ENCODE measurements at places on chromosomes 12 and 14.

GRCh38 chr14:95106971-95107370, 50.4 kb downstream of the DICER1 start:
- DNase-seq, result no peak

DNA sequence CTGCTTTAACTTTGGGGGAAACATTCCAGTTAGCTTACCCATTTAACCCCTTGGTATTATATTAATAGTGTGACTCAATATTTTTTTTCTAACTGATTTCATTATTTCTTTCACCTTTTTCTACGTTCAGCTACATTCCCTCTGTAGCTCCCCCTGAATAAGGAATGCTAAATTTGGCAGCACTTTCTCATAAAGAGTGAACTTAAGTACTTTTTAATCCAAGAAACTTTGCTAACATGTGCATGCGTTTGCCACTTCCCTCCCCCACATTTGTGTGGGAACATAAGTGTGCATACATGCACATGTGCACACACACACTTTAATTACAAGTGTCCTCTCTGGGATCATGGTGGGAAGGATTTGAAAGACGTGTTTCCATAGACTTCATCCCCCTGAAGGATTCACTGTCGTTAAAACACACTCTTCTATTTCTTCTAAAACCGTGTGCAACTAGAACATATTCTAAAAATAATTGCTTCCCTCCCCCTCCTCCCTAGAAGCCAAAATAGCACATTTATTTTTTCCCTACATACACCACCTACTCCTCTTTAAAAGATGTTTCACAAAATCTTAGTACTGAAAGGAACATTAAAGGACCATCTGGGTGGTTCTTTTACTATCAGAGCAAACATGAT, 142.6 kb downstream of the PPM1H start:
- no peak for DNase-seq

DNA sequence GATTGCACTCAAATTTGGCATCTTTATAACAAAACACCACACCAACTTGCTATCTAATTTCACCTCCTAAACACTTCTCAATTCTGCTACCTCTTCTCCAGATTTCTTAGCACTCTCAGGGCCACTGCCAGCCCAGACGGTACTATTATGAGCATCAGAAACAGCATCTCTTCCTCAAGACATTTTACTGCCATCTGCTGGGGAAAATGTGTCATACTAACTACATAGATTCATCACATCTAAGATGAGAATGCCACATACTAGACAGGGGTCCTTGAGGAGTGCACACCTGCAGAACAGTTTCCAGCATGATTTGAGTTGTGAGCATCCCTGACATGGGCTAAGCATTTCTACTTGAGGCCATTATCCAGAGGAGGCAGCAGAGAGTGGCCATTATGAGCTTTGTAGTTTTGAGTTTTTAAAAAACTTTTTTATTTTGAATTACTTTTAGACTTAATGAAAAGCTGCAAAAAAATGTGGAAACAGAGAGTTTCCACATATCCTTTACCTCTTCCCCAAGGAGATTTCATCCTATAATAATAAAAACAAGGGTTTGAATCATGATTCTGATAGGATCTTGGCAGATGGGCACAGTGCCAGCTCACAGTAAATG, 15.1 kb upstream of the GRIP1 start:
- DNase-seq, result no peak

GRCh38 chr12:109706398-109706746, 7.3 kb upstream of the FAM222A start:
- DNase-seq, result no peak

DNA sequence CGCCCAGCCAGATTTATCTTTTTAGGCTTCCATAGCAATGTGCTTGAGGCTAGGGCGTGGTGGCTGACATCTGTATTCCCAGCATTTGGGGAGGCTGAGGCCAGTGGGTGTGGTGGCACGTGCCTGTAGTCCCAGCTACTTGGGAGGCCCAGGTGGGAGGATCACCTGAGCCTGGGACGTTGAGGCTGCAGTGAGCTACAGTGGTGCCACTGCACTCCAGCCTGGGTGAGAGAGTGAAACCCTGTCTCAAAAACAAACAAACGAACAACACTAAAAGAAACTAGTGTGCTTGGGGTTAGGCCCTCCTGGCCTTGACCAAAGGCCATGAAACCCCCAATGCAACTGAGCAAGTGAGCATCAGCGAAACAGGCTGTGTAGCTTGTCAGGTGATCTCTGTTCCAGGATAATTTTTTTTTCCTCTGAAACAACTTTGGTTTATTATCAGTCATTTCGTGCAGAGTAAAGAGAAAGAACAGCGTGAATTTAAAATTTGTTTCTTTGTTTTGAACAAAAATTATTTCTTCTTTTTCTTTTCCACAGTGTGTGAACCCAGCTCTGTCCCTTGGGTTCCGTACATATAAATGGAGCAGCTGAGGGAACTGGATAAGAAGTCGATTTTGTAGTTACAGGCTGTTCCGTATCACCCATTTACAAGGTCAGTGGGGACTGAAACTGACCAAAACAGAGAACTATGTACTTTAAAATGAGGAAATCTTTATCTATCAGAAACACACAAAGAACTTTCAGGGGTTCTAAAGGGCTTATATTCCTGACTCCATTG, 8.8 kb upstream of the TUBA1C start:
- no peak for DNase-seq

DNA sequence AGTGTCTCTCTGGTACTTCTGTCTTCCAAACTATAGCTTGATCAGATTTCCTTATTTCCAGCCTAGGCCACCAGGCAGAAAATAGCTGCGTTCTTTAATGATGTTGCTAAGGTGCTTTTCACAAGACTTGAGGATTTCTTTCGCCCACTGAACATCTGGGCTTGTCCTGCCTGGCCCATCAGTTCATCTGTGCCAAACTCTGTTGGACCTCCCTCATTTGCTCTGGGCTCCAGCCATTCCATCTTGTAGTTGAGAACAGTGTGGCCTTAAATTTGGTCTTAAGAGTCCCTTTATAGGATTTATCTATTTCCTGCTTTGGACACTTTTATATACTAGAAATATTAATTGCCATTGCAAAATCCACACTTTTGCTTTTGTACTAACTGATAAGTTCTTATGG, 109.6 kb downstream of the TTLL5 start:
- DNase-seq, result no peak

DNA sequence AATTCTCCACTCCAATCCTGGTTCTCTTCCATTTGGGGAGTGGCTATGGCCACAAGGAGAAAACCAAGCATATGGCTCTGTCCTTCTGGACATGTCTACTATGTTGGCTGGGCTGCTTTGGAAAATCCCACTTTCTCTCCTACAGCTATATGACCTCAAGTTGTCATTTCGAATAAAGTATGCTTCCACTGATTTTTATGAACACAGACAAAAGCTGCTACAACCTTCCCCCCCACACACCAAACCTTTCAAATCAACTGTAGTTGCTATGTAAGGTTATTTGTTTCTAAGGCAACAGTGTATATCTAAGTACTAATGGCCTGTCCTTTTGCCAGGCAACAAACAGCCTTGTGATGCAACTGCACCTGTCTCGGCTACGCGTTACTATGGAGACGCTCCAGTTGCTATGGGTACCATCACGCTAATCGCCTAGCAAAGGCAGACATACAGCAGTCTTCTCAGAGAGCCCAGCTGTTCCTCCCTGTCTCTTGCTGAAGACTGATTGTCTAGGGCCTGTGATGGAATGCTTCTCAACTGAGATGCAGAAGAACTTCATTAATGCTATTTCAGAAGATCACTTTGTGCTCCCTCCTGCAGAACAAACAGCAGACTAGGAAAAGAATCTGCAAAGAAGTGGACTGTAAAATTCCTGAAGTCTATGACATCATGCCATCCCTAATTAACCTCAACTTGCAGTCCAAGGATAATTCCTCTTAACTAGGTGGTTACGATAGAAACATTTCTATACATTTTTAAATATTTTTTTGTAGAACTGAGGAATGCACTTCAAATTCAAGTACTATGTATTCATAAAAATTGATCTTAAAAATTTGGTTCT, 67.6 kb downstream of the FOXN3 start:
- no peak for DNase-seq

DNA sequence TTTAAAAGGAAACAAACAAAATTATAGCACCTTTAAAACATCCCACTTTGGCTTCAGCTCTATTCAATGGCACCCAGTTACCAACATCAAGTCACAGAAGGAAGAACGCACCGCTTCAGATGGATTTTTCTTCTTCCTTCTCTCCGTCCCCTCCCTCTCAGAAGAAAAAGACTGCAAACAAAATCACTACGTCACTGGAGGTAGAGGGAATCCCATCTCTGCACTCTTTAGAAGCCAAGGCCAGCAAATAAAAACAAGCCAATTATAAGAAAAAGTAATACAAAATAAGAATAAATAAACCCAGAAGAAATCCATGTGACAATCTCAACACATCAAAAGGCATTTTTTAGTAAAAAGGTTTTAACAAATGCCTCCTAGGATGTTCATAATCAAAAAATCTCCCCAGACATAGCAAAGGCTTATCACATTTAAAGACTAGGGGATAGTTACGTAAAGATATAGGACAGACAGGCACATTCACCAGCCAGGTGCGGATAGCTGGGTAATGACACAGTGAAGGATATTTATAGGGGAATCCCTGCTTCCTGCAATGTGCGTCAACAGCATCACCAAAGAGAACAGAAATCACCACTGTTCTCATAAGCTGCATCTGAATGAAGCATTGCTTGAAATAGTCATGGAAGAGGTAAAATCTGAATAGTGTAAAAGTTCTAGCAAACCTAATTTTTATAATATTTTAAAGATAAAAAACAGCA, 89.4 kb downstream of the R3HDM2 start:
- no peak for DNase-seq

GRCh38 chr14:103225062-103225461, 101.8 kb downstream of the TNFAIP2 start:
- no peak for DNase-seq

GRCh38 chr14:20610002-20610765, 19.0 kb upstream of the RNASE12 start:
- peak; percentile 94 for DNase-seq

- no peak for DNase-seq
Observed at GRCh38 chr12:52086944-52087835, 7.7 kb downstream of the SMIM41 start.

- no peak for DNase-seq
Observed at GRCh38 chr12:43066471-43066870, 476.9 kb upstream of the PRICKLE1 start.

- DNase-seq, result no peak
Observed at GRCh38 chr14:100777818-100778525, 47.9 kb upstream of the MEG3 start.

DNA sequence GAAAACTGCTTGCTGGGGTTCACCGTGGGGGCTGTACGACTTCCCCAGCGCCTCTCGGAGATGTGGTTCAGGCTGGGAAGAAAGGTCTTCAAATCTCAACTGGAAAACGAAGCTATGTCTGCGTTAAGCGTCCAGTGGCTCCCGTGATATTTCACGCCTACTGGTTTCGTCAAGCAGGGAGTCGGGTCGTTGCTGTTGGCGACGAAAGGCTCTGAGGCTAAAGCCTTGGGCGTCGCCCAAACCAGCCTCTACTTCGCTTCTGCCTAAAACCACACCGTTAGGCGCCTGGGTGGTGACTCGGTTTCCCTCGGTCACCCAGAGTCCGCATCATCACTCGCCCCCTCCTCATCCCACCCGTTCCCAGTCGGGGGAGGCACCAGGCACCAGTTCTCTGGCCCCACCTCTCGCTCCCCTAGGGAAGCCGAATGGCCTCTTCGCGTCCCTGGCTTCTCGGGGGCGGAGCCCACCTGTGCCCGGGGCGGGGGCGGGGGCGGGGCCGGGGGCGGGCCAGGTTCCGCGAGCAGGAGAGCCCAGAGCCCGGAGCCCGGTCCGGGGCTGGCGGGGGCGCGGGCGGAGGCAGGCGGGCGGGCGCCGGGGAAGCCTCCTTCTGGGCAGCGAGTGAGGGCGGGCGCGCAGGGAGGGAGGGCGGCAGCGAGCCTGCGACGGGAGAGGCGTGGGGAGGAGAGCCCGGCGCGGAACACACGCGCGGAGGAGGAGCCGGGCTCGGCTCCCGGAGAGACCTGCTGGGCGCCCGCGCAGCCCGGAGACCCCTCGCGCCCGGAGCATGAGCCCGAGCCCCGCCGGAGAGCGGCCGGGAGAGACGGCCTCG, at the start of gene B4GALNT3:
Gene B4GALNT3 (plus strand): TSS at position 510 of the 829 bp plus-strand sequence. CDS start 438 bp downstream, outside the sequence.
- peak; percentile 66 for DNase-seq

GRCh38 chr12:104486943-104487819, 30.4 kb downstream of the CHST11 start:
- DNase-seq, result no peak

- DNase-seq, result peak; percentile 66
Observed at GRCh38 chr12:132806857-132807256, 21.8 kb downstream of the GOLGA3 start.

GRCh38 chr12:78818487-78818886, 46.1 kb upstream of the SYT1 start:
- DNase-seq, result no peak

DNA sequence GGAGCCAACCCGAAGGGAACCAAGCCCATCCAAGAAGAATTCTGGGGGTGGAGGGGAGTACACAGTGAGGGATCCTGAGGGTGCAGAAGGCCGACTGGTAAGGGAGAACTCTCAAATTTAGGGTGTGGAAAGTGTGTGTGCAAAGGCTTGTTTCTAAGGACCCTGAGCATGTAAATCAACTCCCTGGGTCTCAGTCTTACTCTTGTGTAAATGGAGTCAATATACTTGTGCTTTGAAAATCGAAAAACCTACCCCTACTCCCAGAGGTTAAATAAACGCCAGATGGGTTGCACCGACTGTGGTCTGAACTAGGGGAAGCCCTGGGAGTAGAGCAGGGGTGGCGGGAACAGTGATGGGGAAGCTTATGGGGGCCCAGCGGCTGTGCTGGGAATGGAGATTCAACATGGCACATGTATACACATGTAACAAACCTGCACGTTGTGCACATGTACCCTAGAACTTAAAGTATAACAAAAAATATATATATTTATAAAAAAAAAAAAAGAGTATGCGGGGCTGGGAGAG, 6.0 kb downstream of the B4GALNT1 start:
- no peak for DNase-seq

DNA sequence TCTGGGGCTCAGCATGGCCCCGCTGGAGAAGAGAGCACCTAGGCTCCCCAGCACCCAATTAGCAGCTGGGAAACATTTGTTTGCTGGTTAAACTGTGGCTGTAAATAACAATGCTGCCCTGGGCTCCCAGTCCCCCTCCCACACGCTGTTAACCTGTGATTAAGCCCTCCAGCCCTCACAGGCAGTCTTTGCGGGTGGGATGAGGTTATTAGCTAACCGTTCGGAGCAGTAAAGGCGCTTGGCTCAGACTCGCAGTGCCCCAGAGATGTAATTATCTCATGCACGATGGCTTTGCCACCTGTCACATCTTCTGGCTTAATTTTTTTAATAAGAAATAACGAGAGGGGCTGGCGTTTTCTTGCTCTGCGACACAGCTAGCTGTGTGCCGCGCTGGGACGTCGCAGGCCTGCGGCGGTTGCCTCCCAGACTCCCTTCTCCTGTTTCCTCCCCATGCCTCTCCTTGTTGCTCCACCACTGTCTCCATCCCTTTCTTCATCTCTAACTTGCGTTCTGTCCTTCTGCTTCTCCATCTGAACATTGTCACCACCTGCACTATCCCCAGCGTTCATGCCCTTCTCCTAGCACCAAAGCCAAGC, 239.2 kb upstream of the FKBP4 start:
- no peak for DNase-seq

DNA sequence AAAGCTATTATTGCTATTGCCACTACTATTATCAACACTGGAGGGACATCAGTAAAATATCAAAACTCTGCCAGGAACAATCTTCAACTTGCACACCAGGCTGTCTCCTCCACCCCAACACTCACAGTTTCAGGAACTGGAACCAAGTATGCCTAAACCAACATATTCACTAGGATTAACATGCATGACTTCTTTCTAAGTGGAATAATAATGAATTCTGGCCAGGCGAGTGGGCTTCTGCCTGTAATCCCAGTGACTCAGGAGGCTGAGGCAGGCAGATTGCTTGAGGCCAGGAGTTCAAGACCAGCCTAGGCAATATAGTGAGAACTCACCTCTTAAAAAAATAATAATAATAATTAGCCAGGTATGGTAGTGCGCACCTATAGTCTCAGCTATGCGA, 58.1 kb downstream of the TBX5 start:
- DNase-seq, result no peak

All from activated CD8-positive, alpha-beta memory T cell treated with anti-CD3 and anti-CD28 coated beads, Interleukin-2, amount 50 U/mL, for 48 hours (primary cell).